ENCODE measurements at places on chromosomes 5 and 9. TPM values are rescaled to one million over a fixed set of nuclear protein-coding genes. Genes with fewer than 3 reads are reported as not detected.
A peak's percentile ranks its signal among the peaks of the same experiment; 100 is the strongest.

- no peak overlapping the region for H3K4me3 ChIP-seq
- DNase-seq: no peak
- no peaks in the 10 kb centered on the region for H3K36me3 ChIP-seq
- H3K4me1 ChIP-seq: peaks cover 27% of the 10 kb centered on the region
These were observed 253.2 kb downstream of the CEMIP2 start for GRCh38 chr9:71515107-71515506.

The INSL6 gene
- not detected for total RNA-seq

The C9orf50 gene
- total RNA-seq: 0.11 TPM

GRCh38 chr5:156376751-156377150 is 49.8 kb downstream of the SGCD start:
- no peaks in the 10 kb centered on the region for H3K27me3 ChIP-seq
- no peaks in the 10 kb centered on the region for H3K36me3 ChIP-seq
- no peak overlapping the region for H3K4me3 ChIP-seq

DNA sequence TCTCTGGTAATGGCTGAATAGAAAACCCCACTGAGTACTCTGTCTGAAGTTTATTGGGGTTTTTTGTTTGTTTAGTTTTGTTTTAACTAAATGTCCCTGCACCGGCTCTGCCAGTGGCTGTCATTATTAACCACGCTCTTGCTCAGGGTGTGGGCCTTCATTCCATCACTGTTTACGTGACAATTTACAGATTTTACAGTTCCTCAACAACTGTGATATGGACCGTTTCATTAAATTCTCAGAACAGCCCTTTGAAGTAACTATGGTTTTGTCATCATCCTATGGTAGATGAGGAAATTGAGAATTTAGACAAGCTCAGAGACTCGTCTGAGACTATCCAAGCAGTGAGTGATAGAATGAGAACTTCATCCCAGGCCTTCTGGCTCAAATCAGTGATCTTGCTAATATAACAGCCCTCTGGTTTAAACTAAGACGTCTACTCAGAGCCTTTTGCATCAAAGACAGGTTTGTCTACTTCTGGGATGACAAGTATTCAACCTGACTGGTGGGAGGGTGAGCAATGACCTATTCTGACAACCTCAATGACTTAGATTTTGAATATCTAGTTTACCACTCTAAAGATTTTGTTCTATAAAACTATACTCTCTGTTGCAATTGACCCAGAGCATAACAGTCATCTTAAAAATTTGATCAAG is 77.3 kb upstream of the MAP3K1 start:
- H3K4me3 ChIP-seq: no peak overlapping the region
- H3K27ac ChIP-seq: no peak overlapping the region
- H3K27me3 ChIP-seq: no peaks in the 10 kb centered on the region
- peaks cover 31% of the 10 kb centered on the region for H3K4me1 ChIP-seq

- no peaks in the 10 kb centered on the region for H3K27me3 ChIP-seq
- no peaks in the 10 kb centered on the region for H3K36me3 ChIP-seq
- H3K4me3 ChIP-seq: no peak overlapping the region
- no peak overlapping the region for H3K27ac ChIP-seq
- no peak for DNase-seq
- no peaks in the 10 kb centered on the region for H3K4me1 ChIP-seq
These were observed 384.2 kb upstream of the CDH10 start for GRCh38 chr5:25029004-25029403.

DNA sequence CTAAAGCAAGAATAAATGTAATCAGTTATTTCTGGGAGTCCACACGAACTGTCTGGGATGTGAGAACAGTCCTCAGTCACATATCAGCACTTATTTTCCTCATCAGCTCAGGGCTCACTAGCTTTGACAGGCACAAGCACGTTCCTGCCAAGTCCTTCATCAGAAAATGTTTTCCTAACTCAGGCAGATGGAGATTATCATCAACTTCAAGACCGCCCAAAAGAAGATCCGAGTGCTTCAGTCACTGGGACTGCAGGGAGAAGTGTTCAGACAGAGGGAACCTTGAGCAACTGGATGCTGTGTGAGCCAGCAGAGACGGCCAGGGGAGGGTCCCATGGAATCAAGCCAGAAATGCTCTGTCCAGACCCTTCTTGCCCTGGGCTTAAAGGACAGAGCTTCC is 189.4 kb downstream of the NXNL2 start:
- no peaks in the 10 kb centered on the region for H3K36me3 ChIP-seq
- H3K4me1 ChIP-seq: peaks cover 26% of the 10 kb centered on the region
- no peak for DNase-seq

The KIF24 gene
- 3.8 TPM for total RNA-seq

DNA sequence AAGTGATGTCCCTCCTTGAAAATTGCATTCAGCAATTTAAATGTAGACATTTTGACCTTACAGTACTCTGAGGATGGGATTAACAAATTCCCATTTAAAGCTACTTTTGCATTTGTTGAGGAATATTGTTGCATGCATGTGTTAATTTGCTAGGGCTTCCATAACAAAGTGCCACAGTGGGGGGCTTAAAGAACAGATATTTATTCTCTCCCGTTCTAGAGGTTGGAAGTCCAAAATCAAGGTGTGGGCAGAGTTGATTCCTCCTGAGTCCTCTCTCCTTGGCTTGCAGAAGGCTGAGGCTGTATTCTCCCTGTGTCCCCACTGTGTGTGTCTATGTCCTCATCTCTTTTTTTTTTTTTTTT is 51.8 kb upstream of the CDK20 start:
- peak overlapping the region; percentile 20 for H3K27ac ChIP-seq
- H3K4me3 ChIP-seq: no peak overlapping the region
- H3K36me3 ChIP-seq: no peaks in the 10 kb centered on the region
- H3K27me3 ChIP-seq: peaks cover 5% of the 10 kb centered on the region
- H3K4me1 ChIP-seq: peaks cover 27% of the 10 kb centered on the region
- DNase-seq: no peak

DNA sequence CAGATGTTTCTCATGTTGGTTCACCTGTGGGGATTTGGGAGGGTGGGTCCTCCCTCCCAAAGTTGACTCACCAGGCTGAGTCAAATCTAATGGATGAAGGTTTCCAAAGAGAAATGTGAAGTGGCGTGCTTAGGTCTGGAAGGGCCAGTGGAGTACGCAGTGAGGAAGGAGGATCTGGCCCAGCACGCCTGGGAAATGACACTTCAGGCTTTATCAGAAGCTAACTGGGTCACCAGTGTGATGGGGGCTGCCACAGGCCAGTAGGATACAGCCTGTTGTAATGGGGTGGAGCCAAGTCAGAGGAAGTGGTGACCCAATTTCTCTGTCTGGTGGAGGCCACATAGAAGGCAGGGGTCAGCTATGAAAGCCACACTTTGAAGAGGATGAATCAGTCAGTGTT is 18.0 kb downstream of the POLR1E start:
- no peaks in the 10 kb centered on the region for H3K27me3 ChIP-seq
- no peak overlapping the region for H3K4me3 ChIP-seq
- no peaks in the 10 kb centered on the region for H3K4me1 ChIP-seq
- H3K36me3 ChIP-seq: peaks cover 70% of the 10 kb centered on the region
- no peak for DNase-seq

The ELAVL2 gene
- 22.8 TPM for total RNA-seq

GRCh38 chr5:59917121-59917520 is 23.6 kb upstream of the PDE4D start:
- H3K36me3 ChIP-seq: no peaks in the 10 kb centered on the region
- no peaks in the 10 kb centered on the region for H3K27me3 ChIP-seq
- no peak overlapping the region for H3K27ac ChIP-seq
- no peak for DNase-seq

GRCh38 chr5:118923295-118924005 is 64.9 kb downstream of the DTWD2 start:
- peaks cover 13% of the 10 kb centered on the region for H3K36me3 ChIP-seq
- H3K27me3 ChIP-seq: no peaks in the 10 kb centered on the region
- no peak for DNase-seq
- no peak overlapping the region for H3K4me3 ChIP-seq

Measured in WTC11 (cell line).